ENCODE measurements at places on chromosomes 13 and 19.

DNA sequence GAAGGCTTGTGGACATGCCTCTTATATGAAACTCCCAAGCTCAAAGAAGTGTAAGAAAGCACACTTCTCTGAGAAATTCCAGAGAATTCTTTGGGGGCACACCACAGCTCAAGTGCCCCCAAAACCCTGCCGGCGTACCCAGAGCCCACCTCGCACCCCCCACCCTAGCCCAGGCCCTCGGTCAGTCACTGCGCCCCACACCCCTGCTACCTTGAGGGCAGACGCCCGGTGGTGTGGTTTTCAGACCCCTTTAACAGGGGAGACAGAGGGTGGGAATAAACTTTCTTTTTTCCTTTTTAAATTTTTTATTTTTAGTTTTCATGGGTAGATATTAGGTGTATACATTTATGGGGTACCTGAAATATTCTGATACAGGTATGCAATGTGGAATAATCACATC lies 29.5 kb downstream of the PEPD start:
- no peak for DNase-seq

GRCh38 chr13:93377196-93377595 lies 150.6 kb downstream of the GPC6 start:
- DNase-seq, result no peak

DNA sequence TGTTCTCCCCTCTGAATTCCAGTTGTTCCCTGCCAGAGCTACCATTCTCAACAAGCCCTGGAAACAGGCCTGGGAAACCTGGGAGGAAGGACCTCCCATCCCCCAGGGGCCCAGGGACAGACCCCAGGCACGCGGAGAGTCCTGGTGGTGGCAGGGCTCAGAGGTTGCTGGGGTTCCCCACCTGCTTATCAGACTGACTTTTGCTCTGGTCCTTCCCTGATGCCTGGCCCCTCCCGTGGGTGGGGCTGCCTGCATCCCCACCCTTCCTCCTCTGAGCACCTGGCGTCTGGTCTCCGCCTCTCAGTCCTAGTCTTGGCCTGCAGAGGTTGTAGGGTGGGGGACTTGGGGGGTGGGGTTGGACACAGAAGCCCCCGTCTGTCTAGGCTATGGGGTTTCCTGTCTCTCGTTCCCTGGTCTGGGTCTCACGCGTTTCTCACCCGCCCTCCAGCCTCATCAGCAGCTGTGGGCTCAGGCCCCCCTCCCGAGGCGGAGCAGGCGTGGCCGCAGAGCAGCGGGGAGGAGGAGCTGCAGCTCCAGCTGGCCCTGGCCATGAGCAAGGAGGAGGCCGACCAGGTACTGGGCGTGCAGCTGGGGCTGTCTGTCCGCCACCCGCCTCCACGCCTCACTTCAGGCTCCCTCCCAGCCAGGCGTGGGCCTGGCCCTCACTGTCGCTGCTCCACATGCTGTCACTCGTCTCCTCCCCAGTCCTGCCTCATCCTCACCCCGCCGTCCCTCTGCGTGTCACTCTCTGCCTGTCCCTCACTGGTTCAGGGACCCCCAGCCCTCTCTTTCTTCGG lies 13.6 kb downstream of the EPN1 start:
- DNase-seq, result no peak

DNA sequence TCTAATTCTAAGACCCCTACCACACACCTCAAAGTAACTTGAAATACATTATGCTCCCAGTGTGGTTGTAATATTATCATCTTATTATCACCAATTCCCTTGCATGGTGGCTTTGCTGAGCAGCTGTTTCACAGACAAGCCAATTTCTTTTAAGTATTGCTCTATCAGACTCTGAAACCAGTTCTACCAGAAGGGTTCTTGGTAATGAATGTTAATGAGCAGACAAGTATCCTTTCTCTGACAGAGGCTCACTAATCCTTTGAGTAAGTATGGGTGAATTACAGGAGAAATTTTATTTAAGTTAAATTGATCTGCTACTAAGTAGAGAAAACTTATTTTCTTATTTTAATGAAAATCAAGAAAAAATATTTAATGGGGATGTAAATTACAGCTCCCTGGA lies 326.0 kb downstream of the GPC6 start:
- DNase-seq, result no peak

GRCh38 chr13:24005755-24006281 lies 108.5 kb upstream of the C1QTNF9B start:
- DNase-seq, result no peak

GRCh38 chr19:53158119-53158656 lies 665 bp downstream of the ZNF347 start:
- DNase-seq, result peak; percentile 32

- DNase-seq, result no peak
Measured at GRCh38 chr13:59343993-59344822, 819.5 kb downstream of the DIAPH3 start.

DNA sequence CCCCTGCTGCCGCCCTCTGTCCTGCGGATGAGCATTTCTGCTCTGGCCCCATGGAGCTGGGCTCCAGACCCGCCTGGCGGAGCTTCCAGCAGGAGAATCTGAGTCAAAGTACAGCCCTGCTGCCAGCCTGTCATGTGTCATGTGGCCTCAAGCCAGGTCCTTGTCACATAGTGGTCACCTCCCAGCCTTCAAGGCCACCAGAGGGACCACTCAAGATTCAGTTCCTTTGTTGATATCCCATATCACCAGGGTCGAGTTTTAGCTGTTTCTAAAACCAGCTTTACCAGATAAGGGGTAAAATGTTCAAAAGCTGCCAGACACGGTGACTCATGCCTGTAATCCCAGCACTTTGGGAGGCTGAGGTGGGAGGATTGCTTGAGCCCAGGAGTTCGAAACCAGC lies 13.4 kb downstream of the THOP1 start:
- DNase-seq, result no peak

DNA sequence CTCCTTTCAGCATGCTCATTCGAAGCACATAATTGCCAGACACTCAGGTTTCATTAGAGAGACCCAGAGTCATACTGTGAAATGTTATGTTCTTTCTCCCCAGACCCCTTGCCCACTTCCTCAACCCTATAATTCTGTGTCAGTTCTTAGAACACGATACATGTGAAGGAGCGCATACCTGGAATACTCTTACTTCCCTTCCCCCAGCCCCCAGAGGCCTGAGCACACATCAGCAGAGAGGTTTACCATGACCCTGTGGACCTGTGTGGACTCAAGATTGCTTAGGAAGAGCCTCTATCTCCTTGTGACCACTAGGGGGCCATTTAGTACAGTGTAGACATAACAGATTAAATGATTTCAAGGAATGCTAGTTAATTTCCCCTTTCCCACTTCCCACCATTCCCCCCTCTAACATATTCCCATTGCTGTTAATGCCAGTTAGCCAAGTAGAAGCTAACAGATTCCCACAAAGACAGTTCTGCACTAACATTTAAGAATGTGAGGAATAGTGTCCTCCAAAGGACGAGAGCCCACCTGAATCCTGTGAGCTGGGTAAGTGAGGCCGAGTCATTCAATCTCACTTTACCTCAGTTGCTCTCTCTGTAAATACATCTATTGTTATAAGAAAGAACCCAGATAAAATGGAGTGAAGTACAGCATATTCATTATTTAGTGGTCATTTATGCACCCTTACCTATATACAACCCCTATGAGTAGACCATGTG lies 154.2 kb upstream of the MAB21L1 start:
- DNase-seq, result no peak

GRCh38 chr13:27917121-27917947 lies 2.5 kb upstream of the PDX1 start:
- DNase-seq, result no peak

DNA sequence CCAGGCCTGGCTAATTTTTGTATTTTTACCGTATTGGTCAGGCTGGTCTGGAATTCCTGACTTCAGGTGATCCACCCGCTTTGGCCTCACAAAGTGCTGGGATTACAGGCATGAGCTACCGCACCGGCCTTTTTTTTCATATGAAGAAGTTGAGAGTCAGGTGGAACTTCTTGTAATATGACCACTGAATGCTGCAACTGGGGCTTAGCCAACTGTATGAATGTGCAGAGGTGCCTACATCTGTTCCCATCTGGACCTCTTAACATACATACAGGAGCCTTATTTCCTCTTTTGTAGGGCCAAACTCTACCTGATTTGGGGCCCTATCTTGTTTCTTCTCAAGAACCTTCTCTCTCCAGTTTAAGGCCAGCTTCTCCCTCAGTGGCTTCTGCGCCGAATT lies 11.9 kb upstream of the GGACT start:
- no peak for DNase-seq

DNA sequence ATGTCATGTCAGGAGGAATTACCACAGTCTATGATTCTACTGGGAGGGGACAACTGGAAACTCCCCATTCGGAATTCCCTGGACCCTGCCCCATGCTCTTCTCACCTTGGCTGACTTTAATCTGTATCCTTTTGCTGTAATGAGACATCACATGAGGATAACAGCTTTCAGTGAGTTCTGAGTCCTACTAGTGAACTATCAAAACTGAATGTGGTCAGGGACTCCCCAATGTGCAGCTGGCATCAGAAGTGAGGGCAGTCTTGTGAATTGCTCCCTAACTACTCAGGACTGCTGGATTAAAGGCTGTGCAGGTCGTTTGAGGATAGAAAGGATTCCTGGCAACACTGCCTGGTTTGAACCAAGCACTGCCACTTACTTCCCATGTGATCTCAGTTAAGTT lies 15.2 kb downstream of the SIGLEC7 start:
- no peak for DNase-seq

- DNase-seq, result no peak
Measured at GRCh38 chr19:30608471-30608870, 236.3 kb downstream of the ZNF536 start.

- DNase-seq, result no peak
Measured at GRCh38 chr19:51749979-51750378, 1.7 kb downstream of the FPR1 start.

GRCh38 chr13:42028113-42028799 lies 20.2 kb upstream of the DGKH start:
- DNase-seq, result no peak

DNA sequence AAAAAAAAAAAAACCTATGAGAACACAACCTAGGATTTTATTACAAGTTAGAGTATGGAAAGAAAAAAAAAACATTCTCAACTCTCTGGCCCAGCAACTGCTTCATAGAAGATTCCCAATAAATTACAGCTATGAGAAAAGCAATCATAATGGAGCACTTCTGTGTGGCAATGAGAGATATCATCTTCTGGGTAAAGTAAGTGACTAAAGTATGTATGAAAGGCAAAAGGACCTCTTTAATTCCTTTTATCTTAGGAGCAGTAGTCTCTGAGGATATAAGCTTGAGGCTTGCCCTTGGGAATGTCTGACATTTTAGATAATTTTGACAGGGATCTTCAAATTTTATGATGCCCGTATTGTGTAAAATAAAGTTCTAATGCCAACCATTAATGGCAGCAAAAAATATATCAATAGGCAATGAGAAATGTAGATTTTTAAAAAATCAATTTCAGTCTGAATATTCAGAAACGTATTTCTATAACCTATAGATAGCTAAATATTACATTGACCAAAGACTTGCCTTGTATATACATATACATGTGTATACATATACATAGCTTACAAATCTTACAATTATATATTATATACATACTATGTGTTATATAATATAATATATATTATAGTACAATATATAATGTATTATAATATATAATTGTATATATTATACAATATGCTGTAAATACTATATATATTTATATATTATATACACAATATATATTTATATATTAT lies 823.9 kb upstream of the SLITRK1 start:
- no peak for DNase-seq

GRCh38 chr13:32624441-32624840 lies 38.2 kb downstream of the PDS5B start:
- DNase-seq, result no peak

GRCh38 chr19:17113127-17113785 lies 37.7 kb downstream of the MYO9B start:
- DNase-seq, result no peak

DNA sequence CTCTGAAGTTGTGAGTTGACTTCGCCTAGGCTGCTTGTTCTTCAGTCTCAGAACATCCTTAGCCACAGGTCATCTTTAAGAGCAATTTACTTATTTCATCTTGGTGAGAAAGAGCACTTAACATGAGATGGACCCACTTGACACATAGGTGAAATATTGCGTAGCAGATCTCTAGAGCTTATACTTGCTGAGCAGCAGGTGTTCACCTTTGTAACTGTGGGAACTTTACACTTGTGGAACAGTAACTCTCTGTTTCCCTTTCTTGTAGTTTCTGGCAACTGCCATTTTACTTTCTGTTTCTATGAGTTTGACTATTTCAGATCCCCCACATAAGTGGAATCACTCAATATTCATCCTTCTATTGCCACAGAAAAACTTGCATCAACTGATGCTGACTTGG lies 95.7 kb downstream of the SLC10A2 start:
- no peak for DNase-seq

DNA sequence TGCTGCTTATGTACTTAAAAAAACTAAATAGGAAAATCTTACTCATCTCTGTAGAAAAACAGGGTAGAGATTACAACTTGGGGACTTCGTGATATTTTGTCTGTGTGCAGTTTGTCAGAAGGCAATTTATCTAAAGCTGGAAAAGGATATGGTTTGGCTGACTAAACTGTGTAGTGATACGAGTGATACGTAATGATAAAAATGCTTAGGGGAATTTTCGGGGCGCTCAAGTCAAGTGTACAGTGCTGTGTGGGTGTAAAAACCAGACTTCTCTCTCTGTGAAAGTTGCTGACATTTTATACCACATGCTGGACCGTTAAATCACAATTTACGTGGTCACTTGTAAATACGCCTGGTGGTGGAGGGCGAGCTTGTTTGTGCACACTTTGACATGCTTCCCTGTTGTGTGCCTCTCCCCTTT lies 221.7 kb downstream of the KCNRG start:
- no peak for DNase-seq

- no peak for DNase-seq
Measured at GRCh38 chr19:32350987-32351348, 5.6 kb downstream of the ZNF507 start.

- peak; percentile 34 for DNase-seq
Measured at GRCh38 chr13:27375686-27376326, 48.6 kb upstream of the GTF3A start.

DNA sequence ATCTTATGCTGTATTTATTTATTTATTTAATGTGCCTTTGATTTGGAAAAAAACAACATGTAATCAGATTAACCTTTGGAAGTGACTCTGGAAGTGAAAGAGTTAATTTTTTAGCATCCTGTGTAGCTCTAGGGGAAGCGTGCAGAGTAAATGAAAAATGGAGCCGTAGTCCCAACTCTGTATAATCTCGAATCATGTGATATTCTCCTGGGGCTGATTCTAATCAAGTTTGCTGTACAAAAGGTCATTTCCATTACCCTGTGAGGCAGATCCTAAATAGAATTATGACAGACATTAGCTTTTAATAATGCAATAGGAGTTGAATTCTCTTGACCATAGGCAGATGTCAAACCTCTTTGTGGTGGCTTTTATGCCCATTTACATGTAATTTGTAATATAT lies 238.6 kb upstream of the CSNK1A1L start:
- DNase-seq, result no peak

DNA sequence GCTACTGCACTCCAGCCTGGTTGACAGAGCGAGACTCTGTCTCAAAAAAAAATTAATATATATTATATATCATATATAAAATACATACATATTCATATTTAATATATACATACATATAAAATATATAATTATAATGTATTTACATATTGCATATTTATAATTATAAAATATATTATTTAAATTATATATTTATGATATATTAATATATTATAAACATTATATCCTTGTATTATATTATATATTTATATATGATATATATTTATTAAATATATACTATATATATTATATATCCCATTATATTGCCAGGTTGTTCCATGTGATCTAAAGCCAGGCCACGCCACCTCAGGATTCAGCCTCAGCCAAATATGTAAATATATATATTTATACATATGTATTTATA lies 9.7 kb downstream of the BRME1 start:
- DNase-seq, result no peak

- DNase-seq, result no peak
Measured at GRCh38 chr13:98556968-98557631, 19.8 kb downstream of the STK24 start.
